ENCODE measurements at places on chromosomes 7 and 10.

- DNase-seq: no peak
Observed at GRCh38 chr10:43287056-43288007, 20.5 kb upstream of the RASGEF1A start.

- DNase-seq: peak; percentile 91
Observed at GRCh38 chr7:129569811-129570215, 41.7 kb upstream of the NRF1 start.

GRCh38 chr7:24442170-24442777, 131.0 kb upstream of the PALS2 start:
- DNase-seq: no peak

GRCh38 chr7:105315357-105315756, 73.4 kb downstream of the SRPK2 start:
- DNase-seq: no peak

DNA sequence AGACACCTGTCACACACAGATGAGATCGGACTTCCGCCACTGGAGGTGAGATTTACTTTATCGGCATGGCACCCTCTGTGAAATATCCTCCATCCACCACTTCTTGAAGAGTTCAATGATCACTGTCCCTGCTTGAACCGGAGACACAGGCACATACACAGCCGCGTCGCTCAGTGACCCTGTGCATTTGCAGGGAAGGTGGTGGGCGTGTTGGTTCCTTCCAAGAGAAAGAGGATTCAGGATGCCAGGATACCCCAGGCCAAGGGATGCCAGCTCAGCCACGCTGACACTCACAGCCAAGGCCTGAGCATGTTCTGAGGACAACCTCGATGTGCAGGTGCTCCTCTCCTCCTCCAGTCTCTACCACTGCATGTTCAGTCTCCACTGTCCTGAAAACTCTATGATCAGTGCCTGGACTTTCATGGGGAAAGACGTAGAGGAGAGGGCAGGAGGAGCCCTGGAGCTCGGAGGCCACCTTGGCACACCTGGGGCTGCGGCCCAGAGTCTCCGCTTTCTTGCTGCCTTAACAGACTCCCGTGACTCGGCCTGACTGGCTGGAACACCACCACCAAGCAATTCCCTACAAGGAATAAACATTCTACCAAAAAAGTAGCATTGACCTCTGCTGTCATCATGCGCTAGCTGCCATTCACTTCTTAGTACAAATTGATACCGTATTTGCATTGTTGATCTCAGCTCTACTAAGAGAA, 115.2 kb downstream of the TCERG1L start:
- DNase-seq: no peak

DNA sequence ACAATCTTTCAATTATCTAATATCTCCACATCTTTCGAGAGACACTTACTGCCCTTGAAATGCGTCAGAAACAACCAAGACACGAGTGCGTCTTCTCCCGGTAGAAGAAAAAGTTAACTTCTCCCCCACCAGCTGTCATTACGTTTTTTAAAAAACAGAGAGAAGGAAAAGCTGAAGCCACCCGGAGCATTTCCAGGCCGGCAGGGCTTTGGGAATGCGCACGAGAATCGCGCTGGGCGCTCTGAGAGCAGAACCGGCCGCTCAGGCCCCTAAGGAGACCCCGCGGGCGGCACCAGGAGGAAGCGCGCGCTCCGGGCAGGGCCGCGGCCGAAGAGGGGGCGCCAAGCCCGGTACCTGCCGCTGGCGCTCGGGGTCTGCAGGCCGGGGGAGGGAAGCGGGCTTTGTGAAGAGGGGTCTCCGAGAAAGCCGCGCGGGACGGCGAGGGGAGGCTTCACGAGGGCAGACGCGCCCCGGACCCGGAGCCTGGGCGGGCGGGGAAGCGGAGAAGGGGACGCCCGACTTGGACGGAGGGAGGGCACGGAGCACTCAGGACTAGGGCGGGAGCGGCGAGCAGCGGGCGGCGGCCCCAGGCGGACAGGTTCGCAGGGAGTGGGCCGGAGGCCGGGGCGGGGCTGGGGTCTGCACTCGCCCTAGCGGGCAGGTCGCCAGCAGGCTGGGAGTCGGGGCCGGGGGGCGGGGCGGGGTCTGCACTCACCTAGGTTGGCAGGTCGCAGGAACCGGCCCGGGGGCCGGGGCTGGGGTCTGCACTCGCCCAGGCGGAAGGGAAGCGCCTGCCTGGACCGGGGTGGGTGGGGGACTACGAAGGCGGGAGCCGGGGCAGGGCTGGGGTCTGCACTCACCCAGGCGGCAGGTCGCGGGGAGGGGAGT, 932 bp downstream of the ESYT2 start:
- peak; percentile 35 for DNase-seq

DNA sequence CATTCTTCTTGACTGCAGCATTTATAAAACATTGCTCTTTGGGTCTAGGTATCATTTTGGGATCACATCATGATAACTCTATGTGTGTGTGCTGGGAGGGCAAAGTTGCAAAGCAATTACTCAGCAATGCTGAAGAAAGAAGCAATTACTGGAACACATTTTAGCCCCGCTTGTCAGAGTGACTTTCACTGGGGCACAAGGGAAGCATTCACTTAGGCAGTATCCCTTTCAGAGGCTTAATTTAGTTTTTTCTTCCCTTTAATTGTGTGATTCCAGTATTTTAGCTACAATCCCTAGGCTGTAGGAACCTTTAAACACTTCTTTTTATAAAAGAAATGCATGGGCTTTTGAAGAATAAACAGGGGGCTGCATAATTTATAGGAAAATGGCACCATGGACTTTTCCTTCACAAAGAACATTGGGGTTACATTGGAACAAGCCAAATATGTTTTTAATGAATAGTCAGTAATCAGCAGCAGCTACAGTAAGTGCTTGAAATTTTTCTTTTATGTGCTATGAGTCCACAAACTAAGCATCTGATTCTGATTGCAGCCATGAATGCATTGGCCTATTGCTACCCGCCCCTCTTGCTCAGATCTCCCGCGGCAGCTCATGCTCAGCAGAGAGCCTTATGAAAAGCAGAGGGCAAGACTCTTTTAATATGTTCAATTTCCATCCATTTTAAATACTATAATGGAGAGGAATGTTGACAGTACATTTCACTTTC, 51.2 kb upstream of the NXPH1 start:
- DNase-seq: no peak

DNA sequence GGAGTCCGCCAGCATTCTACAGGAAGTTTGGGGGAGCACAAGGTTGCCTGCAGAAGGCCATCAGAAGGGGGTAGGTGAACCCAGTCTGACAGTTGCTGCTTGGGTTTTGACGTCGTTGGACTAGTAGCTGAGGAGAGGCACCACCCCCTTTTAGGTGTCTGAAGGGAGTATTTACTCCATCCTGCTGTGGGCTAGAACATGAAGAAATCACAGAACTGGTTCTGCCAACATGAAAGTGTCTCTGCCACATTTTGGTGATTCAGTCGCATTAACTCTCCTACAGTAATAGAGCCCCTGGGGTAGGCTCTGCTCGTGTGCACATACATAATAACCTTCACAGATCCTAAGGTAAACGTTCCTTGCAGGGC, 834 bp upstream of the TRIL start:
- no peak for DNase-seq

- DNase-seq: peak; percentile 30
Observed at GRCh38 chr7:149196151-149196704, 882 bp downstream of the ZNF282 start.

- no peak for DNase-seq
Observed at GRCh38 chr7:151624246-151624928, 104.7 kb upstream of the RHEB start.

DNA sequence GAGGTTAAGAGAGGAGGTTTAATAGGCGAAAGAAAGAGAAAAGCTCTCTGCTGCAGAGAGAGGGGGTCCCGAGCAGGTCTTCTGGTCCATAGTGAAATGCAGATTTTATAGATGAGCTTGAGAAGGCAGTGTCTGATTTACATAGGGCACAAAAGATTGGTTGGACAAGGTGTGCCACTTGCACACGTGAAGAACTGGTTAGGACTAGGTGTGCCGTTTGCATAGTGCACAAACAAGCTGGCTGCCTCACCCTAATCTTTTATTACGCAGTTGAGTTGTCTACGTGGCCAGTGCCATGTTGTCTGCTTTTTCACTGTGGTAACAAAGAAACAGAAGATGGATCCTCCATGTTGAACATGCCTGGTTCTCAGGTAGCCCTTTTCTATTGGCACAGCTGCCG, 82.6 kb downstream of the AMPH start:
- no peak for DNase-seq

All from GM03348 (cell line).